ENCODE measurements at places on chromosomes 7 and 10. TPM values are rescaled to one million over a fixed set of nuclear protein-coding genes. Genes with fewer than 3 reads are reported as not detected.

The LIPJ gene
- total RNA-seq: not detected

The HOXA3 gene
- total RNA-seq: not detected

DNA sequence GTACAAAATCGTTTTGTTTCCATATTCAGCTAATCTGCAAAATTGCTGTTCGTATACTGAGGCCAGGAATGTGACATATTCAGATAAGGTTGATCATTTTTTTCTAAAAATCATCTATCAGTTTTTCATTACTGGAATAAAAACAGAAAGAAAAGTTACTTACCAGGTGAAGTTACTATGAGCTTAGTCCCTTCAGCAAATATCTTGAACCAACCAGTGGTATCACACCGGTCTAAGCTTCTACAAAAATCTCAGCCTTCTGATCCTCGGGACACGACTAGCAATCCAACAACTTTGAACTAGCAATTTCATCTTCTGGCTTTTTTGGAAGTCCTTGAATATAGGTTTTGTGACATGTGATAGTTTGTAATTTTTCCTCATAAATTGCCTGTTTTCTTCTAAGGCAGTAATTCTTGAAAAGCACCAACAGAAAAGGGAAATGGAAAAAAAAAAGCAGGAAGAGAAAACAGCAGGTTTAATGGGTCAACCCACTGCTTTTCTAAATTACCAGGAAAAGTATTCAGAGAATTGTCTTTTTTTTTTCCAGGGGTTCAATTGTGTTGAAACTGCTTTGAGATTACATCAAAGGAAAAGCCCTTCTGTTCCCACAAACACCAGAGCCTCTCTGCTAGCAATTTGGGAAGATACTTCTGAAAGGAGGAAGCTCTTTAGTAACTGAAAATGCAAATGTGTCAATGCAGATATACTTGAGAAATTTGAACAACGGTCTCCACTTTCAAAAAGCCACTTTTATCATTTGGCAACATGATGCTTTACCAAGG is 2.9 kb upstream of the TARP start:
- DNase-seq: no peak

DNA sequence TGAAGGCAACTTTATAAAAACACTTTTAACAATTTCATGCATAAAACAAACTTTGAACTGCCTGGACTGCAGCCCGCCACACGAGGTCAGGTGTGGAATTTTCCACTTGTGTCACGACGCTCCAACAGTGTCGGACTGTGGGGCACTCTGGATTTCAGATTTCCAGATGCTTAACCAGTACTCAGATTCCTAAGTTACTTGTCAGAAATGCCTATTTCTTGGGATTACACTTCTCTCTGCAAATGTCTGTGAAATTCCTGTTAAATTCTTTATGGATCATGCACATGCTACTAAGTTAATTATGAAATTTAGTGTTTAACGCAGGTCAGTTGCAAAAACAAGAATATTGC is 473 bp upstream of the GPER1 start:
- no peak for DNase-seq

GRCh38 chr7:28190077-28190710 is 9.6 kb upstream of the JAZF1 start:
- no peak for DNase-seq

- no peak for DNase-seq
These were observed 12.8 kb downstream of the IFIT2 start for GRCh38 chr10:89314676-89315075.

All from CD4-positive, alpha-beta T cell (primary cell).